ENCODE measurements at places on chromosomes 2 and 18.

DNA sequence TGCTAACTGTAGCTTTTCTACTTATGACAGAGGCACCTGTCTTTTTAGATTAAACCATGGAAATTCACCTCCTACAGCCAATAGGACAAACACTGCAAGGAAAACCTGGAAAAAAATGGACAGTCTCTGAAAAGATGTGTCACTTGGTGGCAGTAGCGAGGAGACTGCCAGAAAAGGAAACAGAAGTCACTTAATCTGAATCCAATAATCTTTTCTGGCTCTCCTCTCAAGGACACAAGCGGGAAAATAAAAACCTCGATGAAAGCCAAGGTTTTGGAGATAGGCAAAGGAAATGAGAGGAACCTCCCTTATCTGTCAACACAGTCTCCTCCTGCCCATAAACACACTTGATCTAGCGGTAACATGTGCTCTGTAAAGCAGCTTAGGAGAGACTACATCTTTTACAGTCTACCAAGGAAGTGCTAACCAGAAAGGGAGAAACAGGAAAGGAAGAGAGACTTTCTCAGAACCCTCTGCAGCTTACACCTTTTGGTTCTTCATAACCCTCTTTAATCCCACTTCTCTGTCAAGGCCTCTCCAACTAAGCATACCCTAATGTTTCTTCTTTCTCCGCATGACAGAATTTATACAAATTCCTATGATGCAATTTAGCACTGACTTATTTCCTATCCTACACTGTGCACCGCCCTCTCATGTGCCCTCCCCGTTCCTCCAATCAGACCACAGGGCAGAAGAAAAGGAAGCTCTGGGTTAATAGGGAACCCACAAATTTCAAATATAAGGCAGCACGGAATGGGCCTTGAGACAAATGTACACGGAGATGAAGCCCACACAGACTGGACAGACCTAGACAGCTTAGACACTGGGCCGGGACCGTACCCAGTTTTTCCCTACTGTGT is 52.8 kb downstream of the CLASP1 start:
- DNase-seq: no peak

DNA sequence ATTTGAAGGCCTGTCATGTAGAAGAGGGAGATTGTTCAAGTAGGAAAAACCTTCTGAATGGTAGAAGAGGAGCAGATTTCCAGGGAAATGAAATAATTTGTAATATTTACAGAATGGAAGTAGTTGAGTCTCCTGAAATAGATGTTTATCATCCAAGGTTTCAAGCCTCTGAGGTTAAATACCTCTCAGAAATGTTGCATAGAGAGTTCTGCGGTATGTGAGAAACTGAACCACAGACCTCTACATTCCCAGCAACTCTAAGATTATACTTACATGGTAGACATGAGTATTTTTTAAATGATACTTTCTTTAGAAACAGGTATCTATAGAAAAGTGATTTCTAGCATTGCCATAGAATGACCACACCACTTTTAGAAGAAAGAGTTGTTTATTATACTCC is 379.8 kb upstream of the FANCL start:
- no peak for DNase-seq

DNA sequence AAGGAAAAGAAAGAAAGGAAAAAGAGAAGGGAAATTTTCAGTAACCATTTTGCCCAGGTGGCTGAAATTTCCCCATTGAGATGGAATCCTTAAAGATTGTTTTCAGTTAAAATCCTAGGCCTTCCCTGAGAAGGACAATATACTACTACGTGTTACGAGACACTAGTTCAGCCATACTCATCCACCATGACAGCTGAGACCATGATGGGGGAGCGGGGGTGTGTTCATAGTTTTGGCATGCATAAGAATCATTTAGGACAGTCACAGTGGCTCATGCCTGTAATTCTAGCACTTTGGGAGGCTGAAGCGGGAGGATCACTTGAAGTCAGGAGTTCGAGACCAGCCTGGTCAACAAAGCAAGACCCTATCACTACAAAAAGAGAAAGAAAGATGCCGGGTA is 28.0 kb downstream of the PLA2R1 start:
- DNase-seq: no peak

GRCh38 chr2:213241817-213242216 is 42.4 kb upstream of the SPAG16 start:
- DNase-seq: no peak

- DNase-seq: no peak
Measured at GRCh38 chr2:168097431-168097830, 150.0 kb downstream of the STK39 start.
